Gastroesophageal sphincter (tissue), 4 donors: ENCODE measurements at places on chromosomes 13 and 19.

GRCh38 chr13:95956589-95957148 lies 96.5 kb downstream of the UGGT2 start:
- ATAC-seq = no peak

- ATAC-seq = no peak
Observed at GRCh38 chr13:34034411-34034810, 216.5 kb downstream of the RFC3 start.

DNA sequence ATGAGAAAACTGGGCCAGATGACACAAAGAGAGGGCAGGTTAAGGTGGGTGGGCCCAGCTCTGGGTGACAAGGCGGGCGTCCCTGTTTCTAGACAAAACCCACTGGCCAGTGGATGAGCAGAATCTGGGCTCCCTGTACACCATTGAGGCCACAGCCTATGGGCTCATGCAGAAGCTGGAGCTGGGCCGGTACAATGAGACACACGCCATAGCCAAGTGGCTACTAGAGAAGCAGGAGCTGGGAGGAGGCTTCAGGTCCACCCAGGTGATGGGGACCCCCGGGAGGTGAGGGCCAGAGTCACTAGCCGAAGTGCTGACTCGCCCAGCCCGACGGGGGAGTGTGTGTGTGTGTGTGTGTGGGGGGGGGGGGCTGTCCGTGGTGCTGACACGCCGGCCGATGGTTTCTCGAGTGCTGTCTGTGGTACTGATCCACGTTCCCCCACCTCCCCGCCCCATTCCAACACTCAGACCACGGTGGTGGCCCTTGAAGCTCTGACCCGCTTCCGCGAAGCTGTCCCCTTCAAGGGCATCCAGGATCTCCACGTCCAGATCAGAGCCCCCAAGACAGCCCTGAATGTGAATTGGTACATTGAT lies 24.3 kb upstream of the SHFL start:
- ATAC-seq = no peak

GRCh38 chr13:60242043-60242595 lies 78.4 kb upstream of the DIAPH3 start:
- ATAC-seq = no peak

DNA sequence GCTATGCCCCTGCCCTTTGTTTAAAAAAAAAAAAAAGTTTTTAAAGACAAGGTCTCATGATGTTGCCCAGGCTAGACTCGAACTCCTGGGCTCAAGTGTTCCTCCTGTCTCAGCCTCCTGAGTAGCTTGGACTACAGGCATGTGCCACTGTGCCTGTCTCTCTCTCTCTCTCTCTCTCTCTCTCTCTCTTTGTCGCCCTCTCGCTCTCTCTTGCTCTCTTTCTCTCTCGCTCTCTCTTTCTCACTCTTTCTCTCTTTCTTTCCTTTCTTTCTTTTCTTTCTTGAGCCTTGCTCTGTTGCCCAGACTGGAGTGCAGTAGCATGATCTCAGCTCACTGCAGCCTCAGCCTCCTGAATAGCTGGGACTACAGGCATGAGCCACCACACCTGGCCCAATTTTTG lies 7.5 kb downstream of the COX6B1 start:
- no peak for ATAC-seq

DNA sequence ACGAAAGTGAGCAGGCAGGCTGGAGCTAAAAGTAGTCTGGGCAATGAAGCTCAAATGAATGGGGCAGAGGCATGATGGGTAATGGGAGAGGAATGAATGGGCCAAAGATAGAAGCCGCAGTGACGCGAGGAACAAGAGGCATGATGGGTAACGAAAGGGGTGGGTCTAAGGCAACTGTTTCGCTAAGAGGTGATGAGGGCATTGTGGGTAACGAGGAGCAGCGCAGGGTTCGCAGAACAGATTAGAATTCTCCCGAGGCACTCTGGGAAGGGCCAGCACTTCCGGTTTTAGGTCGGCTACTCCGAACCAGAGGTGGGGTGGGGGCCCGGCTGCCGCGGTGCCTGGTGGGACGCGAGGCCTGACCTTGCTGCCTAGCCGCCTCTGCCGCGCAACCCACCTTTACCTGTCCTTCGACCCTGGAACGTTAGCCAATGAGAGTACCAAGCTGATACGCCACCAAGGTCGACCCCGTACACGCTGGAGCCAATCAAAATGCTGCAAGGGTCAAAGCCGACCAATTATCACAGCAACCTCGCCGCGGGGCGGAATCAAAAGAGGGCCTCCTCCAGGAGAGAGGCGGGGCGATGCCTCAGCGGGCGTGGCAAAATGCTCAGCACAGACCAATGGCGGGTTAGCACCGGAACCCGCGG lies 563 bp upstream of the TOMM40 start:
- peak; percentile 94 for ATAC-seq

GRCh38 chr13:75486146-75487062 lies 4.4 kb upstream of the TBC1D4 start:
- ATAC-seq = no peak

DNA sequence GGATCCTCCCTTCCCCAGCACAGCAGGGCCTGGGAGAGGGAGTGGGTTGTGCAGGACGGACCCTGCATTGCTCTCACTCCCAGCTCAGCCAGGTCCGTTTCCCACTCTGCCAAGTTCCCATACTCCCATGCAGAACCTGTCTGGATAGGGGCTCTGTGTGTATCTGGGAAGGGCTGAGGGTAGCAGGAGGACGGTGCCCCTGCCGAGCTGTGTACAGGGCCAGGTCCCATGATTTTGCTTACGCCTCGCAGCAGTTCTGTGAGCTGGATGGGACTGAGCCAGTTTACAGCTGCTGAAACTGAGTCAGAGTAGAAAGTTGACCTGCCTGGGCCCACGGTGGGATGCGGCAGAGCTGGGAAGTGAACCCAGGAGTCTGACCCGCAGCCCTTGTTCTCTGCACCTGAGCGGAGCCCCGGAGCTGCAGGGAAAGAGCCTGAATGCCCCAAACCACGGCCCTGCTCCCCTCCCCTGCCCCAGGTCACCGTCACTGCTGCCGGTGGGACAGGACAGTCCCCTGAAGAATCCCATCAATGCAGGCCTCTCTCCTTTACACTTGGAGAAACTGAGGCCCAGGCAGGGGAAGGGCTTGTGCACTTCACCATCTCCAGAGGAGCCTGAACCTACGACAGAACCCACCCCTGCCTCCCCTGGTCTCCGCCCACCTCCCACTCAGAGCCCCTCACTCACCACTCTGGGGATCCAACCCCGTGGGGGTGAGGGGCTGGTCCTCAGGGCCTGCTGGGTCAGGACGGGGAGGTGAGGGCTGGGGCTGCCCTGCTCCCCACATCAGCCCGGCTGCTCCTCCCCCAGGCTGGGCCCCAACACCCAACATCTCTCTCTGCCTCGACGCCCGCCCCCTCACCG lies 3.5 kb downstream of the LILRB5 start:
- ATAC-seq = no peak

- no peak for ATAC-seq
Observed at GRCh38 chr19:8057545-8058270, 5.1 kb downstream of the CCL25 start.

DNA sequence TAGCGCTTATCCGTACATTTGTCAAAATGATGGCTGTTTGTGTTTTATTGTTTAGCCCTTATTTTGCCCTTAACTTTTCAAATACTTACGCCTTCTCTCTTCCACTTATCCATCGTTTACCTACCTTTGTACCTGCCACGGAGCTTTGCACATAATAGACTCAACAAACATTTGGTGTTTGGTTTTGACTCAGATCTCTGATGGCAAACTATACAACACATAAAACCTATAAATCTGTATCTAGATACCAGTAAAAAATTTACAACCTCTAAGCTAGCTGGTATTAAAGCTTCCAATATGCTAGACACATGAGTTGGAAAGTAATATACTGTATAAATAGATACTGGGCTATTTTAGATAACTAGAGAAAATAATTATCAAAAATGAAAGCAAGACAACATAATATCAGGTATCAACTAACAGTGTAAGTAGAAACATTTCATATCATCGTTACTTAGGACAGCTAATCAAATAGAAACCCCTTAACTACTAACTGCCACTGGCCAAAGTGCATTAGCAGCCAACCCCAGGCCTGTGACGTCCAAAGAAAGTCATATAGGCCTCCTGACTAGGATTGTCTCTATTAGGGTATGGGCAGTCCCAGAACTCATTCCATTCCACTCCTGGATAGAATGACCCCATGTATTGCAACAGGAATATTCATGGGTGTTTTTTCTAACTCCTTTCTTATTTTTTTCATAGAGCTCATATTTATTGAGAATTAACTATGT lies 53.8 kb downstream of the KCTD12 start:
- ATAC-seq = no peak

DNA sequence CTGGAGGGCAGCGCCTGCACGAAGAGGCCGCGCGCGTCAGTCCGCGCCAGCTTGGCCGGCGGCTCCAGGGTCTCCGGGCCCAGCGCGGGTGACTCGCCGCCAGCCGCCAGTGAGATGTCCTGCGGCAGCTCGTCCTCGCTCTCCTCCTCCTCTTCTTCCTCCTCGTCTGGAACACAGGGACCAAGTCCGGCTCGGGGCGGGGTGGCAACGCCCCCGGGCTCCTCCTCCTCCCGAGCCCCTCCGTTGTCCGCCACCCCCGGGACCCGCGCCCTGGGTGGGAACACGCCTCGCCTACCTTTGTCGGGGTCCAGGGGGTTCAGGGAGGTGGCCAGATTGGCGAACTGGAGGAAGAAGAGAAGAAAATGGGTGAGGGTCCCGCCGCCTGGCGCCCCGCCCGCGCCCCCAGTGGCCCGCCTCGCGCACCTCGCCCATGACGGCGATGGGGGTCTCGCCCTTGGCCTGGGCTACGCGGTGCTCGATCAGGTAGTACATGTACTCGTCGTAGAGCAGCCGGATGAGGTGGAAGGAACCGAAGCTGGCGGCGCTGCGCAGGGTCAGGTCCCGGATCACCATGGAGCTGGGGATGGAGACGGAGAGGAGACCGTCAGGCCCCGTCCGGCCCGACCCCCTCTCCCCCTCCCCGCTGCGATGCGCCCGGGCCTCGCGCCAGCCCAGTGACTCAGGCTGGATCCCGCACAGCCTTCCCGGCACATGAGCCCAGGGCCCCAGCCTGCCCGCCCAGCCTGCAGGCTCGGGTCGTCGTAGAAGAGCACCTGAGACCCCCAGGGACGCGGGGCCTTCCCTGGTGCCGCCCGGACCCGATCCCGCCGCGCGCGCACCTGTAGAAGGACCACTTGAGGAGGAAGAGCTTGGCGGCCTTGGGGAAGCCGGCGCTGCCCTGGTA lies 10.6 kb downstream of the DCAF15 start:
- ATAC-seq = peak; percentile 42

DNA sequence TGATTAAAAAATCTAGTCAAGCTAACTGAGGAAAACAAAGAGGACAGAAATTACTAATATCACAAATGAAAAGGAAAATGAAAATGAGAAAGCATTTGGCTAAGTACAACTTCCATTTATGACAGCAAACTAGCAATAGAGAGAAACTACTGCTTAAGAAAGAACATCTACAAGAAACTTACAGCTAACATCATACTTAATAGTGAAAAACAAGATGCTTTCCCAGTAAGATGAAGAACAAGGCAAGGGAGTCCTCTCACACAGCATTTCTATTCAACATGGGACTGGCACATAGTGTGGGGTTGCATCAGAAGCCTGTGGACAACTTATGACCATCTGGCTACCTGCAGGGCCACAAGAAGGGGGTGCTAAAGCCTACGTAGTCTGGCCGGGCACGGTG lies 39.3 kb downstream of the ZNF44 start:
- no peak for ATAC-seq

GRCh38 chr13:50189450-50189849 lies 174.2 kb downstream of the KCNRG start:
- no peak for ATAC-seq

DNA sequence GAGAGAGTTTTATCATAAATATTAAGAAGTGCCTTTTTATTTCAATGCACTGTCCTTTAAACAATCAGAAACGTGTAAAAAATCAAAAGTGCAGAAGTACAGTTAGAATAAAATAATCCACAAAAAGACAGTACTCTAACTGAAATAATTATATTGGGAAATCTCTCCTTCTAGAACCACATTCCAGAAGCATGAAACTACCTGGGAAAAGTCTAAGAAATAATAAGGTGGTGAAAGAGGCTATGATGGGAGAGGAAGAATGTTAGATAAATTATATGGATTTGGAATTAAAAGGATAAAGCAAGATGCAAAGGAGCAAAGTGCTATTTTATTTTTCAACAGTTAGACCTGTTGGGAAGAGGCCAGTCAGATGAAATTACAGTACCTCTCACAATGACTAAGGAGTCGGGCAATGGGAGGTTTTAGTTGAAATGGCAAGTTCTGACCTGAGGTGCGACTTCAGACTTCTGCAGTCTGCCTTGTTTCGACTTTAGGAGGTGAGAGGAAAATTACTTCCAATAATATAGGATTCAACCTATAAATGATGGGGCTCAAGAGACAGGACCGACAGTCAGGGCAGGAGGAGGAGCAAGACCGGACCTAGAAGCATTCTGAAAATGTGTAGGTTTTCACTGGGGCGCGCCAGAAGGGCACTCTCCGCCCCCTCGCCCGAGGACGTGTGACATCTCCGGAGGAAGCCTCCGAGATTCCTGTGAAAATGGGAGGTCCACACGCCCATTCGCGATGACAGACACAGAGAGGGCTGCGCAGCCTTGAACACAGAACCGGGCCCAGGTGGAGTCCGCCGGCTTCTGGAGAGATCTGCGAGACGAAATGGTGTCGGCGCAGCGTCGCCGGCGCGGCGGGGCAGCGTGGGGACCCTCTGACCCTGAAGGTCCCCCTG lies 717 bp downstream of the SPRYD7 start:
- ATAC-seq = peak; percentile 26

DNA sequence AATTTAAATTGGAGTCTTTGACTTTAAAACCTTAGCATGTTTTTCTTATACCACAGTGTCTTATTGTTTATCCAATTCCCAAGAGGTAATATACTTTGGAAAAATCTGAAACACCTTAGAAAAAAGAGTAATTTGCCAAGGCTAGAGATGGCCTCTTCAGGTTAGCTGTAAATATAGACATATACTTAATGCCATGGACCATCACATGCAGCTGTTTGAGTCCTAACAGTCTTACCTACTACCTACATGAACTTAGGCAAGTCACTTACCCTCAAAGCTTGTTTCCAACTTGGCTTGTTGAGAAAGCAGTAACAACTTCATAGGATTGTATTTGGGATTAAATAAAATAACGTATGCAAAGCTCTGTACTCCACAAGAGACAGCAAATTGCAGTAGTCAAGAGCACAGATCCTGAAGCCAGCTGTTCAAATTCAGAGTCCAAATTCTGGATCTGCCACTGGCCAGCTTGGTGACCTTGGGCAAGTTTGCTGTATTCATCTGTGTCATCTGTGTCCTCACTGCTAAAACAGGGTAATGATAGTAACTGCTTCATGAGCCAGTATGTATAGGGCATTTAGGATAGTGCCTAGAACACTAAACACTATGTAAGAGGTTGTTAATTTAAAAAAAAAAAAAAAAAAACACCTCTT lies 13.2 kb upstream of the SPART start:
- no peak for ATAC-seq

DNA sequence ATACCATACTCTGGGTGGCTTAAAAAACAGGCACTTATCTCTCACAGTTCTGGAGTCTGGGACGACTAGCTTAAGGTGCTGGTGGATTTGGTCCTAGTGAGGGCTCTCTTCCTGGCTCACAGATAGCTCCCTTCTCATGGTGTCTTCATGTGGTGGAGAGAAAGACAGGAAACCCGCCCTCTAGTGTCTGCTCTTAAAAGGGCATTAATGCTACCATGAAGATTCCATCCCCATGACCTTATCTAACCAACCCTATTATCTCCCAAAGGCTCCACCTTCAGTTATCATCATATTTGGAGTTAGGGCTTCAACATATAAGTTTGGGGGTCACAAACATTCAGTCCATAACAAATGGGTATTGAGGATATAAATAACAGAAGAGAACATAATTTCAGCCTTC lies 139.4 kb downstream of the HS6ST3 start:
- ATAC-seq = no peak
